ENCODE measurements at places on chromosomes 13 and 19. TPM values are rescaled to one million over a fixed set of nuclear protein-coding genes. Genes with fewer than 3 reads are reported as not detected.

- peak; percentile 52 for DNase-seq
These were observed 32.7 kb upstream of the GPR183 start for GRCh38 chr13:99339736-99340397.

- DNase-seq: no peak
These were observed 20.8 kb downstream of the SUGT1 start for GRCh38 chr13:52673465-52673864.

DNA sequence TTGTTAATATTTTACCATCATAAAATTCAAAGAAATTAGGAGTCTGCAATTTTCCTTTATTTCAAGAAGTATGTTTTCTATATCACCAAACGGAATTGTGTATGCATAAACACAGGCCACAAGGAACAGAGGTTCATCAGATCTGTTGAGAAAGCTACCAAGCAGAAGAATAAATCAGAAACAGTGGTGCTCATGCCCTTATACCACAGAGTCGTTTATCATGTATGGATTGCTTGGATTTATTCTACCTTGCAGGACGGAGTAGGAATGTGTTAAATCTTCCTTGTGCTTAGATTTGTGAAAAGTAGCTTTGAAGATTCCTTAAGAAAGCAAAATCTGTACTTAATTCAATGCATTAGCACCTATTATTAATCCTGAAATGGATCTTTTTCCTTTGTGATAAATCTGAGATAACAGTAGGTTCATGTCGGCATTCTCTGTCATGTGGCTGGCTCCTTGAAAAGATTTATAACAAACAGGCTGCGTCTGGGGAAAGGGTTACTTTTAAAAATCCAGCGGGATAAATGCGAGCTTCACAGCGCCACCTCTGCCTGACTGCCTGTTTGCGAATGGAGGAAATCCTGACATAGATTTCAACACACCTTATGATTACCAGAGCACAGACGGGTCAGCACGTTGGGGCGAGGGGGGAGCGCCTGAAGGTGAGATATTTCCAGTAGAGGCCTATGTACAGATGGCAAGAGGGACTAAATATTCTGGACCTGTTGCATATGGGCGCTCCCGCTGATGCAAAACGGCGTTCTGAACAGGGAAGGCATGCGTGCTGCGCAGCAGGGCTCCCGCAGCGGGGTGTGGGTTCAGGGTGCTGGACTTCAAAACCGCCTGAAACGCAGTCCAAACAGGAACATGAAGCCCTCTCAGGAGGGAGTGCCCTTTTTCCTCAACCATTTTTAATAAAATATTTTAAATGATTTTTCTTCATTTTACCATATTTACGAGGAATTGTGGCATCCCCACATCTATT lies 445.5 kb upstream of the SGCG start:
- no peak for DNase-seq

- peak; percentile 75 for DNase-seq
These were observed 4.0 kb downstream of the PIK3R2 start for GRCh38 chr19:18156841-18157464.

- DNase-seq: peak; percentile 26
These were observed 67.9 kb downstream of the EFNB2 start for GRCh38 chr13:106467427-106468122.

DNA sequence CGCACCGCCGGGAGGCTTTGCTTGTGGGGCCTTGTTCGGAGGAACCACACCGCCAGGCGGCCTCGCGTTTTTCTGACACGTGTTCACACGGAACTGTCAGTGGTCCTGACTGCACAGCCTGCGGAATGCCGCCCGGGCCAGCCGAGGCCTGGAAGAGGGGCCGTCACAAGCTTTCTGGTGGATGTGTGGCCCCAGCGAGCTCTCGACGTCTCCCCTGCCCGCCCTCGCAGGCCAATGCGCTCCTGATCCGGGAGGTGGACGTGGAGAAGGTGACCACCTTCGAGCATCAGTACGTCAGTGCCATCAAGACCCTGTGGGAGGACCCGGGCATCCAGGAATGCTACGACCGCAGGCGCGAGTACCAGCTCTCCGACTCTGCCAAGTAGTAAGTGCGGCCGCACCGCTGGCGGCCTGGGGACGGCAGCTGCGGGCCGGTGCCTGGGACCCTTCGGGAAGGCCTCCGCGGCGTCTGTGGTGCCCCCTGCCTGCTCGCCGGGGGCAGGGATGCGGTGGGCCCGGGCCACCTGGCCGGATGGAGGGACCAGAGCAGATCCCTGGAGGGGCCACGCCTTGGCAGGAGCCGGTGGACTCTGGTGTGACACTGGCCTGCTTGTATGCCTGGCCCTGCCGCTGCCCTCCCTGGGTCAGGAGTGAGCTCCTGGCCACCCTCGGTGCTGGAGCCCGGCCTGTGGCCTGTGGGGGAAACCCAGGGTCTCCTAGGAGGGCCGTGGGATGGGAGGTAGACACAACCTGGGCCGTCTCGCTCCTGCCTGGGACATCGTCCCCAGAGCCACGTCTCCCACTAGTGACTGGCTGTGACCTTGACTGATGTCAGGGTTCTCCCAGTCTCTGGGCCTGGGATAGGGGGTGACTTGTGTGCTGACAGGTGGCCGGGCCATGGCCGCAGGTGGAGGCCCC lies 19.2 kb downstream of the GNA11 start:
- no peak for DNase-seq

GRCh38 chr19:52648336-52649016 lies 10.3 kb upstream of the ZNF83 start:
- peak; percentile 55 for DNase-seq

DNA sequence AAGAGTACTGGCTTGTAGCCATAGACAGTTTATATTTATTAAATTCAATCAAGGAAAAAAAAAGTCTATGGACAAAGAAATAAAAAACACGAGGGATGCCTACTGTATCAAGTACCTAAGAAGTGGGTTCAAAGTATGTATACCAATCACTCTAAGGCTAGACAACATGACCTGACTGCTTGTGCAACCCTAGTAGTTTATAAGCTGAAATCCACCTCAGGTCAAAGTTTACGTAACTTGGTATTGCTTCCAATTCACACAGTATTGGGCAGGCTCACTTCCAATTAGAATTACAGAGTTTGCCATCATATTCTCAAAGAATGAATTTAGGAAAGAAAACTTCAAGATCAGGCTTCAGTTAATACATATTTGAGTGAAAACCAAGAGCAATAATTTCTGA lies 657.8 kb downstream of the DACH1 start:
- DNase-seq: no peak

- DNase-seq: no peak
These were observed 17.3 kb downstream of the ZNF229 start for GRCh38 chr19:44430956-44431355.

GRCh38 chr19:31271306-31271911 lies 77.8 kb downstream of the TSHZ3 start:
- DNase-seq: no peak

- DNase-seq: no peak
These were observed 9.1 kb downstream of the FEM1A start for GRCh38 chr19:4800591-4801081.

DNA sequence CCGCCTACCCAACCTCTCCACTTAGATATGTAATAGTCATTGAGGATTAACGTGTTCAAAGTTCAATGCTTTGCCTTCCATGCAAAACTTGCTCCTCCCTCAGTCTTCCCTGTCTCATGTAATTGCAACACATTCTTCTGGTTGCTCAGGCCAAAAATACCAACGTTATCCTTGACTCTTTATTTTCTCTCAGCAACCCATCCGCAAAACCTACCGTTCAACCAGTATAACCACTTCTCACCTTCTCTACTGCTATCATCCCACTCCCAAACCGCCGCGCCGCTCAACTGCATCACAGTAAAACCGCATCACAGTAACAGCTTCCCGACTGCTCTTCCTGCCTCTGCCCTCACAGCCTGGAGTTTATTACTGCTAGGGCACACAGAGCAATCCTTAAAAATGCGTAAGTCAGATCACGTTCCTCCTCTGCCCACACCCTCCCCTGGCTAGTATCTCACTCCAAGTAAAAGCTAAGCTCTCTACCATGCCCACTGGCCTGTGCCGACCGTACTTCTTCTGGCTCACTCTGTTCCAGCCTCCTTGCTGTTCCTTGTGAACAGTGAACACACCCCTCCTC lies 8.2 kb downstream of the MTIF3 start:
- peak; percentile 87 for DNase-seq

GRCh38 chr13:98835156-98835555 lies 82.7 kb upstream of the SLC15A1 start:
- no peak for DNase-seq

DNA sequence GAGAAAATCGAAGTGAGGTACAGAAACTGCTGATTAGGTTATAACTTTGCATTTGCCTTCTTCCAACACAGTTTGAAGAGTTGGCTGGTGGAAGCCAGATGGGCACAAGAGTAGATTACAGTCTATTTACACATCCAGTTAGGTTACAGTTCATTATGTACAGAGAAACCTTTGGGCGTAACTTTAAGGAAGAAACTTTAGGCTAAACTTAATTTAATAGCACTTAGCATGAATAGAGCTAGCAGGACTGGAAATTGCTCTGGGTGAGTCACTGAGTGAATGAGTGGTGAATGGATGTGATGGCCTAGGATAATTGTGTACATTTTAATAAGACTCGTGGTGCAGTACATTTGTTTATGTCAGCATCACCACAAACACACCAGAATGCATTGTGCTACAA lies 62.9 kb upstream of the KLHL1 start:
- DNase-seq: peak; percentile 60

GRCh38 chr19:16660763-16661479 lies at the start of gene TMEM38A:
Gene TMEM38A (plus strand): TSS chr19:16661139. CDS start chr19:16661218, 79 bp downstream.
- DNase-seq: no peak

- DNase-seq: no peak
These were observed 455.7 kb downstream of the SUCLA2 start for GRCh38 chr13:47545201-47546024.

DNA sequence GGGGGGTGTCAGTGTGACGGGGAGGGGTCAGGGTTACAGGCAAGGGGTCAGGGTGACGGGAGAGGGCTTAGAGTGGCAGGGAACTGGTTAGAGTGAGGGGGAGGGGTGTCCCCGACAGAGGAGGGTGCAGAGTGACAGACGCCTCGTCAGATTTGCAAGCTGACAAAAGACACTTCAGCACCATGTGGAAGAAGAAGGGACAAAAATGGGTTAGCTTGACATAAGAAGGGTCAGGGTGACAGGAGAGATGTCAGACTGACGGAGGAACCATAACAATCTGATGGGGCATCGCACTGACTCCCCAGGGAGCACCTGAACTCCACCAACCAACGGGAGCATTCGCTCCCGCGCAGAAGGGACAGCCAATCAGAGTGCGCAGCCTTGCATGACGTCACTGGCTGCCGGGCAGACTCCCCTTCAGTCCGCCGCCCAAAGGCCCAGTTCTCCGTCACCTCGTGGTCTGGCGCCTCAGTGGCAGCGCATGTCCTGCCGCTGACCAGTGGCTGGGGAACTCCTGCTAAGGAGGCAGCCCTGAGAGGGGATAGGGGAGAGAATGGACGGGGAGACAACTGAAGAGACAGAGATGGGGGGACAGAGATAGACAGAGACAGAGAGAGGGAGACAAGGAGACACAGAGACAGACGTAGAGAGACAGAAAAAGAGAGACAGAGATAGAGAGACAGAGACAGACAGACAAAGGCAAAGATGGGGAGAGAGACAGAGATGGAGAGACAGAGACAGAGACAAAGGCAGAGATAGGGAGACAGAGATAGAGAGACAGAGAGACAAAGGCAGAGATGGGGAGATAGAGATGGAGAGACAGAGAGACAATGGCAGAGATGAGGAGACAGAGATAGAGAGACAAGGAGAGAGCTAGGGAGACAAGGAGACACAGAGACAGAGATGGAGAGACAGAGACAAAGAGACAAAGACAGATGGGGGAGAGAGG lies 30.2 kb downstream of the C19orf81 start:
- DNase-seq: peak; percentile 33

DNA sequence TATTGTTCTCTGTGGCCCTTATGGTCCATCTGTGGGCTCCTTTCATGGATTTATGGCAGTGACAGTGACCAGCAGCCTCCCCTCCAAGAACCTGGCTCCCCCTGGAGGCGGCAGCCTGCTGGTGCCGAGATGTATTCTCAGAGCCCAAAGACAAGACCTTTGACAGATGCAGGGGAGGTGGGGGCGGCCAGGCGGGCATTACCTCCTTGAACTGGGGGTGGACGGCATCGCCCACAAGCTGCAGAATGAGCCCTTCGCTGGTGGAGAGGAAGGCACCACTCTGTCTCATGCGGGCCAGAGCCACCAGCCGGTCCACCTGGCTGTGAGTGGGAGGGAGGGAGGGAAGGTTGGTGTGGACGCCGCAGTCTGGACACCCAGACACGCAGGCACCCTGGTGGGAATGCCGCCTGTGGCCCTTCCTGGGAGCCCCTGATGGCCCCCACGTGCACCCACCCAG lies 6.6 kb downstream of the ISOC2 start:
- DNase-seq: no peak

FUT1 gene
- total RNA-seq: 0.05 TPM

ANKRD24 gene
- total RNA-seq: not detected

CEACAM8 gene
- not detected for total RNA-seq

SPIB gene
- total RNA-seq: not detected

ZNF761 gene
- total RNA-seq: 25.5 TPM

EBI3 gene
- total RNA-seq: 2.4 TPM

DAND5 gene
- total RNA-seq: not detected

SUPT20H gene
- total RNA-seq: 61.5 TPM

SPRED3 gene
- 1.4 TPM for total RNA-seq

LMTK3 gene
- total RNA-seq: 1.1 TPM

CYP4F2 gene
- 1.9 TPM for total RNA-seq

PRKCG gene
- 0.15 TPM for total RNA-seq

SERPINE3 gene
- not detected for total RNA-seq

ZNF254 gene
- 22.6 TPM for total RNA-seq

TPTE2 gene
- total RNA-seq: not detected

SRRM5 gene
- total RNA-seq: 0.05 TPM

OLFM2 gene
- total RNA-seq: 0.87 TPM

HSD17B14 gene
- 1.7 TPM for total RNA-seq

IL11 gene
- total RNA-seq: 38.4 TPM

All from renal cortical epithelial cell (primary cell).